ENCODE measurements at places on chromosomes 1 and 21. TPM values are rescaled to one million over a fixed set of nuclear protein-coding genes. Genes with fewer than 3 reads are reported as not detected.

SPRR1B gene
- not detected for total RNA-seq

TSPAN2 gene
- 5.4 TPM for total RNA-seq

SYDE2 gene
- 6.0 TPM for total RNA-seq

ARHGEF19 gene
- total RNA-seq, result 7.7 TPM

ICOSLG gene
- 0.07 TPM for total RNA-seq

GRCh38 chr21:31260790-31261189 lies 83.3 kb downstream of the TIAM1 start:
- H3K4me3 ChIP-seq, result no peak overlapping the region
- no peak overlapping the region for H3K27ac ChIP-seq
- H3K36me3 ChIP-seq, result peaks cover 5% of the 10 kb centered on the region
- H3K4me1 ChIP-seq, result peaks cover 19% of the 10 kb centered on the region

DNA sequence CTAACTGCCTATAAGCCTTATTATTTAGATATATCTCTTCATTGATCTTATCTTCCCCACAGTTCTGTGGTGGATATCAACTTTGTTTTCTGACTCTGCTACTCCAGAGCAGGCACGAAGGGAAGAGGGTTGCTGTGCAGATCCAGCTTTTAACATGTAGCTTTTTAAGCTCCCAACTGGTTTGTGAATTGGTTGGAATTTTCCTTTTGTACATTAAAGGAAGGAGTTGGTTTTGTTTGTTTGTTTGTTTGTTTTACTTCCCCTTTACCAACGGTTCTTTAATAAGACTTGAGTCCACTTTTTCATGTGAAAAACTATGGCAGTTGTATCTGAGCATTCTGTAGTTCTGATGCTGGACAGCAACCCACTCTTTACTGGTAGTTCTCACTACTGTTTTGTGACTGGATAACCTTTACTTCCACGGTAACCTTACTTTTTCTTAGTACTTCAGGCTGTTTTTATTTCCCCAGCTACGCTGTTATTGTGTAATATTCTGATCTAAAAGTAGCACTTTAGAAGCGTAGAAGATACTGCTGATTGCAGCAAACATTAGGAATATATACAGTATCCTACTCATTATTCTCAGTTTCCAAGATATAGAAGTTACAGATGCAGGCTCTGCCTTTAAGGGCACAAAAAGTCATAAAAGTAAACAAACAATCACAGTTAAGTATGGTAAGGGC lies 1.6 kb downstream of the GNPAT start:
- H3K27me3 ChIP-seq, result no peaks in the 10 kb centered on the region
- DNase-seq, result no peak
- peak overlapping the region; percentile 97 for H3K4me3 ChIP-seq
- peaks cover 2% of the 10 kb centered on the region for H3K36me3 ChIP-seq
- H3K4me1 ChIP-seq, result peaks cover 27% of the 10 kb centered on the region
- no peak overlapping the region for H3K27ac ChIP-seq

DNA sequence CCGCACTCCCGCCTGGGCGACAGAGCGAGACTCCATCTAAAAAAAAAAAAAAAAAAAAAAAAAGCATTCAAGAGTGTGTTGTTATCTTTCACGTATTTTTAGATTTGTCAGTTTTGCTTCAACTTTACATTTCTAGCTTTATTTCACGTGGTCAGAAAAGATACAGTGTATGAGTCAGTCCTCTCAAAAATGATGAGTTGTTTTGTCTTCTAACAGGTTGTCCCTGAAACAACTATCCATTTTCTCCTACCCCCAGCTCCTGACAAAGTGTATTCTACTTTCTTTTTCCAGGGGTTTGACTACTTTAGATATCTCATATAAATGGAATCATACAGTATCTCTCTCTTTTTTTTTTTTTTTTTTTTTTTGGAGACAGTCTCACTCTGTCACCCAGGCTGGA lies 5.5 kb upstream of the ZNF695 start:
- H3K4me1 ChIP-seq, result no peaks in the 10 kb centered on the region
- no peaks in the 10 kb centered on the region for H3K27me3 ChIP-seq
- no peak overlapping the region for H3K4me3 ChIP-seq
- H3K36me3 ChIP-seq, result peaks cover 4% of the 10 kb centered on the region
- DNase-seq, result no peak
- no peak overlapping the region for H3K27ac ChIP-seq

GRCh38 chr21:41582298-41582840 lies 74.4 kb upstream of the TMPRSS2 start:
- no peak overlapping the region for H3K27ac ChIP-seq
- DNase-seq, result no peak
- H3K27me3 ChIP-seq, result no peaks in the 10 kb centered on the region
- H3K4me1 ChIP-seq, result no peaks in the 10 kb centered on the region
- H3K4me3 ChIP-seq, result no peak overlapping the region

DNA sequence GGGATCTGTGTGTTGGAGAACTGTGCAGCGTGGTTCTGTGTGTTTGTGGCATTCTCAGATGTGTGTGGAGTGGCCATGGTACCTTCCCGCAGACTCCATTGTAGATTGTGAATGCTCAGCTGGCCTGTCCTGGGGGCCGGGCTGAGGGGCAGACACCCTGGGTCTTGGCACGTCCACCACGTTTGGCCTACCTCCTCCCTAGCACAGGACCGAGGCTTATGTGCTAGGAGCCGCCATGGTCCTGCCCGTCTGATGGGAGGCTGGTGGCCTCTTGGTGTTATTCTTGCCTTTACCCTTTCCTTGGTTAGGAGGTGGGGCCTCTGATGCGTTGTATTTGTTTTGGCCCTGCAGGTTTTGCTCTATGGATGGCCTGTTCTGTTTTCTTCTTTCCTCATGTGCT lies 25.1 kb downstream of the SNAP47 start:
- no peak overlapping the region for H3K4me3 ChIP-seq
- H3K27me3 ChIP-seq, result no peaks in the 10 kb centered on the region
- H3K36me3 ChIP-seq, result no peaks in the 10 kb centered on the region
- DNase-seq, result no peak
- H3K27ac ChIP-seq, result no peak overlapping the region

DNA sequence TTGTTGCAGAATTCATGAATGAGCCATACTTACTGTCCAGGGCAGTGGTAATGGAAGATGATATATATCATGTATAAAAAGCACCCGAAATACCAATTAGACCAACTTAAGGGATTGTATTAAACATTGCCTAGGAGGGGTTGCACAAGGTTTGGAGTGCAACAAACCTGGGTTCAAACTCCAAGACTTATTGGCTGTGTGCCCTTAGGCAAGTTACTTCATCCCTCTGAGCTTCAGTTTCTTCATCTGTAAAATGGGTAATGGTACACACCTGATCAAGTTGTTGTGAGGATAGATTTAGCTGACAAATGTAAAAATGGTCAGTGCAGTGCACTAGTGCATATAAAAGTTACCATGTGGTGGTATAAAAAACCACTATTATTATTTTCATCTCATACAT lies 9.8 kb upstream of the PPP1R15B start:
- DNase-seq, result no peak
- H3K4me3 ChIP-seq, result no peak overlapping the region
- H3K4me1 ChIP-seq, result peaks cover 23% of the 10 kb centered on the region
- no peak overlapping the region for H3K27ac ChIP-seq
- peaks cover 5% of the 10 kb centered on the region for H3K36me3 ChIP-seq
- H3K27me3 ChIP-seq, result no peaks in the 10 kb centered on the region

DNA sequence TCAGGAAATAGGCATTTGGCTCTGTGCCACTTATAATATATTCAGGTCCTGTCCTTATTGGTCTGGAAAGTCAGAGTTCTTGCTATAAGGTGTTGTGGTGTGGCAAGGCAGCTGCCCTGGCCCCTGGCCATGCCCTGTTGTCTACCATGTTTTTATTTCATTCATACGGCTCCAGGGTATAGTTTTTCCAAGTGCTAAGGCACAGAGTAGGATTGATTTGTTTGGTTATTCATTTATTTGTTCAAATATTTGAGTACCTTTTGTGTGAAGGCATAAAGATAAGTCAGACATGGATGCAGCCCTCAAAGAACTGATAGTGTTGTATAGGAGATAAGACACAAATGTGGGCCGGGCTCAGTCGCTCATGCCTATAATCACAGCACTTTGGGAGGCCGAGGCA lies 10.1 kb downstream of the ZBTB8B start:
- no peaks in the 10 kb centered on the region for H3K36me3 ChIP-seq
- DNase-seq, result no peak
- no peaks in the 10 kb centered on the region for H3K4me1 ChIP-seq

DNA sequence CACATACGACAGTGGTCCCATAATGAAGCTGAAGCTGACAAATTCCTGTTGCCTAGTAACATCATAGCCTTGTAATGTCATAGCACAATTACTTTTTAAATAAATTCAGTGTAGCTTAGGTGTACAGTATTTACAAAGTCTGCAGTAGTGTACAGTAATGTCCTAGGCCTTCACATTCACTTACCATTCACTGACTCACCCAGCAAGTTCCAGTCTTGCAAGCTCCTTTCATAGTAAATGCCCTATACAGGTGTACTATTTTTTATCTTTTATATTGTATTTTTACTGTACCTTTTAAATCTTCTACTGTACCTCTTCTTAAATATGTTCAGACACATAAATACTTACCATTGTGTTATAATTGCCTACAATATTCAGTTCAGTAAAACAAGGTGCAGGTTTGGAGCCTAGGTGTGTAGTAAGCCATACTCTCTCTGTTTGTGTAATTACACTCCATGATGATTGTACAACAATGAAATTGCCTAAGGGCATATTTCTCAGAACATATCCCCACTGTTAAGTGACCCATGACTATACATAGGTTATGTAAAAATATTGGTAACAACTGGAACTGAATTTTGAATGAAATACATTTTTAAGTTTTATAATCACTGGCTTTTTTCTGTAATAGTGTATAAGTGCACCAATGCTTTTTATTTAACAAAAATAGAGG lies 33.5 kb upstream of the ADAM30 start:
- no peak for DNase-seq
- H3K27ac ChIP-seq, result no peak overlapping the region
- no peaks in the 10 kb centered on the region for H3K27me3 ChIP-seq
- peaks cover 10% of the 10 kb centered on the region for H3K4me1 ChIP-seq
- no peak overlapping the region for H3K4me3 ChIP-seq
- peaks cover 37% of the 10 kb centered on the region for H3K36me3 ChIP-seq

DNA sequence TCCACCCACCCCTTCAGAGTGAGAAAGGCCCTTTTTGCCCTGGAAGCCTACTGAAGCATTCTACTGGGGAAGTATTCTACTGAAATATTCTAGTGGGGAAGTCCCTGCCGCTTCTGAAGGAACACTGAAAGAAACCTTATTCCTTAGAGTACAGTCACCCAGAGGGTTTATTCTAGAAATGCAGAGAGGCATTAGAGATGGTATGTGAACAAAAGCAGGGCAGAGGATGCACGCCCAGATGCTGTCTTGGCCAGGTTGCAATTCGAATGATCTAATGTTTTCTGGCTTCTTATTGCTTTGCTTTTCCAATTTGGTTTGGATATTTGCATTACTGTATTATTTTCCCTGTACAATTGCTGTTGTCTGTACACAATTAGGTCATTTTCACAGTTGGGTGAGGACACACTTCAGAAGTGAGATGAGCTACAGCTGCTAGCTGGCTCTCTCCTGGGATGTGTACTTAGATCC lies 37.1 kb downstream of the CCN1 start:
- H3K36me3 ChIP-seq, result peaks cover 16% of the 10 kb centered on the region
- H3K4me1 ChIP-seq, result no peaks in the 10 kb centered on the region
- H3K4me3 ChIP-seq, result no peak overlapping the region
- no peak overlapping the region for H3K27ac ChIP-seq
- no peaks in the 10 kb centered on the region for H3K27me3 ChIP-seq

DNA sequence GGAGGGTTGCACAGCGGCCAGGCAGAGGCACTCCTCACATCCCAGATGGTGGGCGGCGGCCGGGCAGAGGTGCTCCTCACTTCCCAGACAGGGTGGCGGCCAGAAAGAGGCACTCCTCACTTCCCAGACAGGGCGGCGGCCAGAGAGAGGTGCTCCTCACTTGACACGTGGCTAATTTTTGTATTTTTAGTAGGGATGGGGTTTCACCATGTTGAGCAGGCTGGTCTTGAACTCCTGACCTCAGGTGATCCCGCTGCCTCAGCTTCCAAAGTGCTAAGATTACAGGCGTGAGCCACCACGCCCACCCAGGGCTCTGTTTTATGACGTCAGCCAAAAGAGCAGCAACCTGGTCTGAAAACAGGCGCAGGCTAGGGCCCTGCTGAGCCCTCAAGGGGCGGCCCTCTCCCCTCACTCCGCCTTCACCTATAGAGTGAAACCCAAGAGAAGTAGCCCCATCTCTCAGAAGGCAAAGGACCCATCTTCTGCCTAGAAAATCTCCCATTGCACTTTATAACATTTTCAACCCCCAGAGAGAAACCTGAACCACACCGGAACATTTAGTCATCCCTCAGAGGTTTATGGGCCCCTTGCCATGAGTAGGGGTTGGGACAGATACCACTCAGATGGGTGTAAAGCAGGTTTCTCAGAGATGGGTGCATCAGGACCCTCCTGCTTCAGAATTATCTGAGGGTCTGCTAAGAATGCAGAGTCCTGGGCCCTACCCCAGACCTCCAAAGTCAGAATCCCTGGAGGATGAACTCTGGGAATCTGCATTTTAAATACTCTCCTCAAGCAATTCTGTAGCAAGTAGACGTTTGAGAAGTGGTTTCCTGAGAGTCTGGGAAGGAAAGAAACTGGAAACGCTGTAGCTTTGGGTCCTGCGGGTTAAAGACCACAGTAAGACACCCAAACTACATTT lies 40.8 kb downstream of the CDK18 start:
- no peaks in the 10 kb centered on the region for H3K36me3 ChIP-seq
- H3K4me3 ChIP-seq, result no peak overlapping the region
- no peak for DNase-seq
- peaks cover 34% of the 10 kb centered on the region for H3K27me3 ChIP-seq
- peaks cover 14% of the 10 kb centered on the region for H3K4me1 ChIP-seq
